Left renal cortex interstitium (tissue), 4 donors: ENCODE measurements at places on chromosomes 16 and 17. TPM values are rescaled to one million over a fixed set of nuclear protein-coding genes. Genes with fewer than 3 reads are reported as not detected.
A peak's percentile ranks its signal among the peaks of the same experiment; 100 is the strongest.

DNA sequence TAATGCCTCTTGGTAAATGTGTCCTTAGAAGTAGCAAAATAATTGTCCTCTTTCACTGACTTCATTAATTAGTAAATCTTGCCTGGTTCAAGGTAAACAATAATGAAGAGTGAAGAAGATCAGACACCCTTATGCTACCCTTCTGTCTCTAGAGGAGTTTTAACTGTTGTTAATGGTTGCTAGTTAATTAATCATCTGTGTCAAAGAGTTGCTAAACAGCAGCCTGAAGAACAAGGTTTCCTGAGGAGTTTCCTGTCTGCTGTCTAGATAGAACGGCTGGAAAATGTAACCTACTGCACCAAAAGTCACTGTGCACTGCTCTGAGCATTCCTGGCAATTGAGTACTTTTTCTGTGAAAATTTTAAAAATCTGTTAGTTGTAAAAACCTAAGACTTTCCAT is 131.3 kb downstream of the NLK start:
- no peak for DNase-seq

DNA sequence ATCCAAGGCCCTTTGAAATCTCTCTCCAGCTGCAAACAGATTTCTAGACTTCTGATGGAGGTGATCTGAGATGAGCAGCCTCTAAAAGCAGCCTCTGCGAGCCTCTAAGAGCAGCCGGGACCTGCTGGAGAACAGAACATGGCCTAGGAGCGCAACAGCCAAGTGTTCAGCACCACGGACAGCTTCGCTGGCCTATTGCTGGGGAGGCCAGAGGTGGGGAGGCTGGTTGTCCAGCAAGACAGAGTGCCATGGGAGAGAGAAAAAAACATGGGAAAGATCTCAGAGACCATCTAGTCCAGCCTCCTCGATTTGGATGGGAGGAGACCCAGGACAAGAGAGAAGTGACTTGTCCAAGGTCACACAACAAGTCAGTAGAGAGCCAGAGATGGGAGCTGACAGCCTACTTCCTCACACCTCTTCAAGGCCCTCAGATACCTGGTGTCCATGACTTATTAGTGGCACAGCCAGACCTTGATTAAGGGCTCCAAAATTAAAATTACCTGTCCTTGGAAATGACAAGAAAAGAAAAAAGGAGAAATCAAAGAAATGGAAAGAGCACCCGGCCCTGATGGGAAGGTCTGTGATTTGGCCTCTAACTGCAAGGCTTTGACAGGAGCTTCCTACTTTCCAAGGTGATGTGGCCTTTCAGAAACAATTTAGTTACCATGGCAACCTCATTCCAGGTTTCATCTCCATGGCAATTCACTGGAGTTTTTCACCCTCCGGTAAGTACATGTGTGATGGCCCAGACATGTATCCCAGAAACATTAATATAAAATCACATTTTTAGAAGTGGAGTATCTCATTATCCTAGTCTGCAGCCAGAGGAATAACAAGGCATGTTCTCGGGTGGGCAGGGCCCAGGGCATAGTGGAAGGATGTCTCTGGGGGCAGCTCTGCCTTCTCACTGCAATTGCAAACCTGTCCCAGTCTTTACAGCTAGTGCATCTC is 14.5 kb downstream of the RPRML start:
- no peak for DNase-seq

- no peak for DNase-seq
Observed at GRCh38 chr17:46178550-46179214, 14.5 kb downstream of the KANSL1 start.

GRCh38 chr17:64707050-64707591 is 45.0 kb upstream of the SMURF2 start:
- no peak for DNase-seq

GRCh38 chr16:16175296-16175695 is 48.0 kb downstream of the ABCC6 start:
- no peak for DNase-seq

DNA sequence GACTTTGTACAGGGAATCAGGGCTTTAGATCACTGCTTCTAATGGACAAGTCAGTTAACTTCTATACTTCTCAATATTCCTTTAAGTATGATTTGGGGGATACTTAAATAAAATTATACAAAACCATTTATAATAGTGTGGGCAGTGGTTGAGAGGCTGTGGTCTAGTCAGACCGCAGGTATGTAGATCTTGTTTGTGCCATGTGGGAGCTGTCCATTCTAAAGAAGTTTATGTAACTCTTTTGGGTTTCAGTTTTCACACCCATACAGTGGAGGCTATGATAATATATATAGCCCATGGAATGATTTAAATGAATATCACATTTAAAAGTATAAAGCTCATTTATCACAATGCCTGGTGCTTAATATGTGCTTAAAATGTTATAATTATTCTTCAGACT is 654.3 kb upstream of the KIF2B start:
- DNase-seq, result no peak

GRCh38 chr17:27535975-27536374 is 79.7 kb downstream of the KSR1 start:
- no peak for DNase-seq

DNA sequence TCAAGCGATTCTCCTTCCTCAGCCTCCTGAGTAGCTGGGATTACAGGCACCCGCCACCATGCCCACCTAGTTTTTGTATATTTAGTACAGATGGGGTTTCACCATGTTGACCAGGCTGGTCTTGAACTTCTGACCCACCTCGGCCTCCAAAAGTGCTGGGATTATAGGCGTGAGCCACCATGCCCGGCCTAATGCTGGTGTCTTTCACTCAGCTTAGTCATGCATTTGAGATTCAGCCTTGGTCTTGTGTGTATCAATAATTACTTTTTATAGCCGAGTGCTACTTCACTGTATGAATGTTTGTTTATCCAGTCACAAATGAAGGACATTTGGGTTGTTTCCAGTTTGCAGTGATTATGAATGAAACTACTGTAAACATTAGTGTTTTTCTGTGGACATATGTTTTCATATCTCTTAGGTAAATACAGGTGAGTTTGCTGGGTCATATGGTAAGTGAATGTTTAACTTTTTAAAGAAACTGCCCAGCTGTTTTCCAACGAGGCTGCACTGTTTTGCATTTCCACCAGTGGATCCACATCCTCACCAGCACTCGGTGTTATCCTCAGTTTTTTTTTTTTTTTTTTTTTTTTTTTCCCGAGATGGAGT is 11.0 kb upstream of the PLCG2 start:
- no peak for DNase-seq

DNA sequence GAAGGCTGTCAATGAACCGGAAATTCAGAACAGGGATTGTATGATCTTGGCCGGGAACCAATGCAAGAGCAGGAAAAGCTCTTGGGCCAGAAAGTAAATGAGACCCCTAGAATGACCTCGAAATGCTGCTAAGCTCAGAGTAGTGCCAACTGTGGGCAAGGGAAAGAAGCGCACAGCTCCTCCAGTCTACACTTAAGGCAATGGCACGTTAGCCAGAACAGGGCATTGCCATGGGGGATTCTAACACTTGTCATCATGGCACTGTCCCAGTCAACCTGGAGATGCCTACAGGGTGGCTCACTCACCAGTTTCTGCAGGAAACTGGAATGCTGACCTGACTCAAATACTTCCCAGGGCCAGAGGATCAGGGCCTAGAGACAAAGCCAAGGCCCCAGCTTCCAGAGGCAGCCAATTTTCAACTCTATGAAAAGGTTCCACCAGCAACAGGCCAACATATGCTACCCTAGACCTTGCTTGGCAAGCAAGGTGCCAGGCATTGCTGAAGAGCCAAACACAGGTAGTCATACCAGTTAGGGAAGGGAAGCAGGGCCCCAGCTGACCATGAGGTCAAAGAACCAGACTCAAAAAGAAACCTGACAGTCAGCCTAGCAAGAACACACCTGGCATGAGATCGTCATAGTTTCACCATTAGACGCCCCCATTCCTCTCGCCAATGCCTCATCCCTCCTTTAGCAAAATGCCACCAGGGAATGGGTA is 34.9 kb downstream of the ARHGAP17 start:
- DNase-seq, result no peak

DNA sequence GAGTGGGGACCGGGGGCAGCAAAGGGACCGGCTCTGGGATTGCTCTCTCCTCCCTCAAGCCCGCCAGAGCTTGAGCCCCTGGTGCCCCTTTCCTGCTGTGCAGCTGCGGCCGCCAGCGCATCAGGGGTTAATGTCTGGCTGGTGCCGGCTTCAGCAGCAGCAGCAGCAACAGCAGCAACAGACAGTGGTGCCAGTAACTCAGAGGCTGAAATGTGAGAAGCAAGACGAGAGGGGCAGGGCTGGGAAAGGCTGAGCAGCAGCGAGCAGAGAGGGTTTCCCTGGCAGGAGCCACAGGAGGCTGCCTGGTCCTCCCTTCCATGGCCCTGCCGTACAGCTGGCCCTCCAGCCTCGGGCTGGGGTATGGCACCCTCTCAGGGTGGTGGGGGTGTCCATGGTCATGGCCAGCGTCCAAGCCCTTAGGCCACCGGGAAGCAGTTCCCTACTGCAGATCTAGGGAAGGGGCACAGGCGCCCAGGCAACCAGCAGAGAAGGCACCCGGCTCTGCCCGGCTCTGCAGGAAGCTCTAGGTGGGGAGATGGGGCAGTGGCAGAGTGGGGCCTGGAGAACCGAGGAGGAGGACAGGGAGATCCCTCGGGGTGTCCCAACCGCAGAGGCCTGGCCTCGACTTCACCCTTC is 21.1 kb upstream of the TFAP4 start:
- no peak for DNase-seq

DNA sequence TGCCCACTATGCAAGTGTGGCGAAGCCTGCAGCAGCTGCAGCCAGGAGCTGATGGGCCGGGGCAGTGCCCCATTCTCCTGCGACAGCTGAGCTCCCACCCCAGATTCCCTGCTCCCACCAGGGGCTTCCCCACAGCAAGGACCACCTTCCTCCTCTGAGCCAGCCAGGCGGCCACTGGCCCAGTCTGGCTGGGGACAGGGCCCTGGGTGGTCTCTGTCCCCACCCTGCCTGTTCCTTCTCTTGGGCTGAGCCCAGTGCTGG is 5.6 kb upstream of the NPTX1 start:
- DNase-seq, result no peak

- DNase-seq, result no peak
Observed at GRCh38 chr16:27445502-27446175, 43.7 kb downstream of the IL21R start.

- no peak for DNase-seq
Observed at GRCh38 chr16:67999985-68000384, 701 bp upstream of the DPEP2 start.

- DNase-seq, result no peak
Observed at GRCh38 chr16:8109510-8110369, 480.6 kb downstream of the TMEM114 start.

- DNase-seq, result peak; percentile 56
Observed at GRCh38 chr17:64320613-64321553, 57.8 kb upstream of the TEX2 start.

GRCh38 chr16:24132797-24133155 is 123.4 kb upstream of the CACNG3 start:
- no peak for DNase-seq

GRCh38 chr16:88844419-88845036 is 12.2 kb downstream of the GALNS start:
- DNase-seq, result no peak

DNA sequence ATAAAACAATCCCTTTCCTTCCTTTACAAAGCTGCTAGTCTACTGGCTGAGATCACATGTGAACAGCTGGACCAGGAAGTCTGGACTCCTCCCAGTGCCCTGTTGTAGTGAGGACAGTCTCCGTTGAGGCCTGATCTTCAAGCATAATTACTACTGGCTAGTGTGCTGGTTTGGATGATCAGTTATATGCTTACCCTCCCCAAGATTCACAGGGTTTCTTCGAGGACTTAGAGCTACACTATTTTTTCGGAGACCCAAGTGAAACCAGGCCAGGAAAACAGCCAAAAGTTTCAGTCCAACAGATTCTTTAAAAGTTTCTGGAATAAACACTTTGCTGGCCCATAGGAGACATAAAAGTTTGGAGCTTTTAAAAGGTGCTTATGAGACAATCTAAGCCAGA is 194.9 kb upstream of the CDH11 start:
- DNase-seq, result no peak

DNA sequence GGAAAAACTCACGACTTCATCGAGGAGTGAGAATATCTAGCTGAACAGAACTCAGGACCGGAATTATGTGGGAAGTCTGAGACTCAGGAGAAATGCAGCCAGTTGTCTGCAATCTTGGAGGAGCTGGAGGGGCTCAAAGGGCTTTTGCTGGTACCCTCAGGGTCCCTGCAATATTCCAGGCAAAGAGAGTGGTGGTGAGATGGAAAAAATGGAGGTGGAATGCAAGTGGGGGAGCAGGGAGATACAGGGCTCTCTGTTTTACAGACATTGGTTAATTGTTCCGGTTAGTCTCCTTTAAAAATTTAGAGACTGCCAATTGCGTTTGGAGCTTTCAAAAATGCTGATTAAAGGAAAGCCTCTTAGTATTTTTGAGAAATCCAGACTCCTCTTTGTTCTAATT is 18.2 kb upstream of the HP start:
- DNase-seq, result no peak

DNA sequence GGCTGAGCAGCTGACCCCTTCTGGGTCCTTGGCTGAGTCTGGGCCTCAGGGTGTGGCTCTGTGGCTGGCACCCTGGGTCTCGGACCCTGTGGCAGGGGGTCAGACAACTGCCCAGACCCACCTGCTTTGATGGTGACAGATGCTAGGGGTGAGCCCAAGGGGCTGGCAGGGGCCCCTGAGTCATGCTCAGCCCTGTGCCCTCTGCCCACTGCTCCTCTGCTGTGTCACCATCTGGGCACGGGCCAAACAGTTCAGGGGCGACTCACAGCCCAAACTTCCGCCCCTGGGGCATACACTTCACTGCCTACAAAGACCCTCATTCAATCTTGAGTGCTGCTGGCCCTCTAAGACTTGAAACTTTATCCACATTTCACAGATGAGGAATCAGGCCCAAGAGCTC is 5.7 kb downstream of the ADGRG1 start:
- no peak for DNase-seq

IL32 gene
- polyA plus RNA-seq, result 28.2 TPM

CNGB1 gene
- polyA plus RNA-seq, result 0.08 TPM

TSNAXIP1 gene
- polyA plus RNA-seq, result 8.2 TPM

GRAP gene
- polyA plus RNA-seq, result 6.2 TPM

CSH1 gene
- polyA plus RNA-seq, result 1.8 TPM

ABCA3 gene
- 6.6 TPM for polyA plus RNA-seq

TP53 gene
- 74.1 TPM for polyA plus RNA-seq

MILR1 gene
- 2.3 TPM for polyA plus RNA-seq

CD300C gene
- polyA plus RNA-seq, result 0.30 TPM

RFWD3 gene
- polyA plus RNA-seq, result 31.5 TPM

KRT33B gene
- not detected for polyA plus RNA-seq
